ENCODE measurements at places on chromosomes 7 and 10.

GRCh38 chr7:125412890-125413665 lies 483.5 kb upstream of the POT1 start:
- no peak for DNase-seq

DNA sequence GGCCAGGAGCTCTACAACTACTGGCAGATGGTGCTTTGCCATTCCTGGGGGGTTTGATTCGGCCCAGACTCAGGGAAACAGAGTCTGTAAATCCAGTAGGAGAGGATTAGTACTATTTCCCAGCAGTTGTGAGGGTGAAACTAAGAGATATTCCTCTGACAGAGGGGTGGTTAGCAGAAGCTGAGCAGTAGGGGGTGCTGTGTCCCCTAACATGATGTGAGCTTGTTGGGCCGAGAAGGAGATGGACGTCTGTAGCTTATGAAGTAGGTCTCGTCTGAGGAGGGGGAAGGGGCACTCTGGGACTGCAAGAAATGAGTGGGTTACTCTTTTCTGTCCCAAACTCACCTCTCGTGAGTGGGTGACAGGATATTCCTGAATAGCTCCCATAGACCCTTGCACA lies 179.2 kb upstream of the MBL2 start:
- no peak for DNase-seq

GRCh38 chr7:72334066-72334465 lies 78.1 kb downstream of the CALN1 start:
- DNase-seq, result no peak

GRCh38 chr7:341841-342638 lies 52.1 kb downstream of the FOXL3 start:
- DNase-seq, result no peak

- no peak for DNase-seq
Measured at GRCh38 chr10:27531336-27531847, 27.3 kb downstream of the RAB18 start.

GRCh38 chr7:9022456-9022855 lies 589.0 kb downstream of the NXPH1 start:
- no peak for DNase-seq

GRCh38 chr7:88647825-88648224 lies 111.7 kb upstream of the ZNF804B start:
- DNase-seq, result no peak

DNA sequence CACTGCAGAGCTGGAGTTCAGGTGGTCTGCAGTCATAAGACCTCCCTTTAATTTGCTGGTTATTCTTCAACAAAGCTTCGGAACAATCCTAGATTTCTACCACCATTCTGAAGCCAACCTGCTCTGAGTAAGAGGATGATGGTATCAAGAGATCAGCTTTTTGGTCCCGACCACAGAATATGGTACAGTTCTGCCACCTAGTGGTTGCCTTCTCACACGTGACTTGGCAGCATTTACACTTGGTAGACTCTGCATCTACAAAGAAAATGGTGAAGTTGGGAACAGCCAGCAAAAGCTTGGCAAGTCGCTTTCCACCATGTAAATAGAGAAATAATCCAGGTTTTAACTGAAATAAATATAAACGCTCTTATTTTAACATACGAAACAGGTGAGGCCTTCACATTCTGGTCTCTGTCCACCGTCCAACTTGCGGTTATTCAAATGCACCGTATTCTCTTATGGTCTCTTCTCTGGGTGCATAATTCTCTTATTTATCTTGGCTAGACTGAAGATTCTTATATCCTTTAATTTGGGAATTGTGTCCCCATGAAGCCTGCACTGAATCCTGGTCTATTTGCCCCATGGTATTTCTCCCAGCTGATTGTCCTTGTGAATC lies 173.9 kb upstream of the GRM3 start:
- DNase-seq, result peak; percentile 35

DNA sequence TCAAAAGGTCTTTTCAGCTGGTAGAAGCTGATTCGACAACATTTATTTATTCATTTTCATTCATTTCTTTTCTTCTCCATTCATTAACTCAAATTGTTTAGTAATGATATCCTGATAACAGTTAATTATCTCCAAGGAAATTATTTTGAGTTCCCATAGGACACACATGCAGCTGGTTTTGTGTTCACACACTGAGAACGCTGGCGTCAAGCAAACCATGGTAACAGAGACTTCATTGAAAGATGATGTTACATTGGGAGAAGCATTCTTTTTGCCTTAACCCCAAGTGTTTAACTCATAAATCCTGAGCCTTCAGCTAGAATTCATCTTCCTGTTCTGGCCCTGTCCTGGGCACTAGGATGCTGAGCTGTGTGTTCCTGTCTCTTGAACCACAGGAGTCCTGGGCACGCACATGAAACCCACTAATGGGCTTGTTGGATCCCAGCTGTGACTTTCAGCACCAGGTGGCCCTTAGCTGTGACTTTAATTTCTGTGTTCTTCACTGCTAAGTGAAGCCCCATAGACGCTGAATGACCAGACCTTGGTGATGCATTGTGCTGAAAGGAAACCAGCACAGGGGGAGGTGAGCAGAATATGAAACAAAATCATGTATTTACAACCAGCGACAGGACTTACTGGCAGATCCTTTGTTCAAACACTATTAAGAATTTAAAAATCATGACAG lies 121.5 kb upstream of the PRSS58 start:
- no peak for DNase-seq

All from NCI-H2107 (cell line).